CD4-positive, alpha-beta T cell treated with Interleukin-6 at 100 ng/mL for 8 hours (primary cell): ENCODE measurements at places on chromosomes 3 and 15.
A peak's percentile ranks its signal among the peaks of the same experiment; 100 is the strongest.

DNA sequence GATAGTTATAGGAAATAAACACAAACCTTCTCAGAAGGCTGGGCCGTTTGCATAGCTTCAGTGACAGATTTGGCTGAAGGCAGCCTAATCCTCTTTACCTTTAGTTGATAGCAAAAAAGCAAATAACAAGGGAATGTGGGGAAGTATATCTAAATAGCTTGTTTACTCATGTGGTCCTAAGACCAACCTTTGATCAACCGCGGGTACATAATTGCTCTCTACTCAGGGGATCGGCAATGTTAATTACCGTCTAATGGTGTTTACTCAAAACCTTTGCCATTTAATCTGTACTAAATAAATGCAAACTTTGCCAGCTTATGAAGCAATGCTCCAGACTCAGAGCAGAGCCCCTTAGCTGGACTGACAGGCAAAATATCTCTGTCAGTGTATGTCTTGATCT, 51.6 kb downstream of the EIF3J start:
- DNase-seq, result no peak

GRCh38 chr15:93771196-93772030, 459.9 kb upstream of the MCTP2 start:
- DNase-seq, result no peak

DNA sequence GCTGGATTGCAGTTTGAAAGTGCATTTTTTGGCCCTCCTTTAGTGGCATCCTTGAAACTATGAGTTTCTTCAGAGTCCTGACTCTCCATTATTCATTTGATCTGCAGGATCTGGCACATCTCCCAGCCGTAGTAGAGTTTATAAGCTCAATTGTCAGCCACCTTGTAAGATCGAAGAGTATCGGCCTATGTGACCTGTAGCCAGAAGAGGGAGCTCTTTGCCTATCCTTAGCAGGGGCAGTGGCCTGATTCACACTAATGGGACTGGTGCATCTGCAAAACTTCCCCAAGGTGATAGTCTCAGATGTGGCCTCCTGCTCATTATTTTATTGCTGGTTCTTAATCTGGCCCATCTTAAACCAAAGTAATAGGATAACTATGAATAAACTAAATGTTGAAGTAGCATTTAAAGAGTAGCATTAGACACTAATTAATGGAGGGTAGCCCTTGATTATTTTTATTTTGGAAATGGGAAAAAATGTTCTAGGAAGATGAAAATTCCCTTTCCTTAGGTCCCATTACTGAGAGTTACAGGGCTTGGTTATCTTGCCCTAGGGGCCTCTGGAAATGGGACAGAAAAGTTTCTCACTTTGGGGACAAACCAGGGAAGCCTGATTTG, 21.2 kb downstream of the GCSAM start:
- DNase-seq, result peak; percentile 80

- no peak for DNase-seq
Measured at GRCh38 chr3:113286524-113286923, 75.2 kb downstream of the BOC start.

DNA sequence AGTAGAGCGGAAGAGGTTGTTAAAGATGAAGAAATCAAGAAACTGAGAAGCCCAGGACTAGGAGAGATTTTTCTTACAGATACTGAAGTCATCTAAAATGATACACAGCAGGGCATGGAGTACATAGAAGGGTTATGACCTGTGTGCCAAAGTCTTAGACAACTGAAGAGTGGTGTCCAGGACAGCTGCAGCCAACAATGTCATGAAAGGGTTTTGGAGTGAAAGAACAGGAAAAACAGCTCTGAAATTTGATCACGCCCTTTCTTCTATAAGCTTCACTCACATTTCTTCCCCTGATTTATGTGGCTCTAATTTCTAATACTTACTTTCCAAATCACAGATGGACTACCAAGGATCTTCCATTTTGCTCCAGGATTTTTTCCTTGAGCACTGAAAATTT, 3.0 kb downstream of the CFAP20DC start:
- no peak for DNase-seq

DNA sequence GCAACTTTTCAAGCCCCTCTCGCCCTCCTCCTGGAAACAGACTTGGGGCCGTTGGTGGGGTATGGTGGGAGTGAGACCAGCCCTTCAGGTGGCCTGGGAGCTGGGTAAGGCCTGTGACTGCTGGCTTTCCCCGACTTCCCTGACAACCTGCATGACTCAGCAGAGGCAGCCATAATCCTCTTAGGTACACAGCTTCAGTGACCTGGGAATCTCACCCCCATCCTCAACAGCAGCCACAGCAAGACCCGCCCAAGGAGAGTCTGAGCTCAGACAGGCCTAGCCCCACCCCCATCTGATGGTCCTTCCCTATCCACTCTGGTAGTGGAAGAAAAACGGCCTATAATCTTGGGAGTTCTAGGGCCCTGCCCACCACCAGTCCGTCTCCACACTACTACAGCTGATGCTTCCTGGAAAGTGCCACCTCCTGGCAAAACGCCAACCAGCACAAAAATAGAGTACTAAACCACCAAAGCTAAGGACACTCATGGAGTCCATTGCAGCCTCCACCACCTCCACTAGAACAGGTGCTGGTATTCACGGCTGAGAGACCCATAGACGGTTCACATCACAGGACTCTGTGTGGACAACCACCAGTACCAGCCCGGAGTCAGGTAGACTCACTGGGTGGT, 13.1 kb upstream of the SLC27A2 start:
- no peak for DNase-seq

DNA sequence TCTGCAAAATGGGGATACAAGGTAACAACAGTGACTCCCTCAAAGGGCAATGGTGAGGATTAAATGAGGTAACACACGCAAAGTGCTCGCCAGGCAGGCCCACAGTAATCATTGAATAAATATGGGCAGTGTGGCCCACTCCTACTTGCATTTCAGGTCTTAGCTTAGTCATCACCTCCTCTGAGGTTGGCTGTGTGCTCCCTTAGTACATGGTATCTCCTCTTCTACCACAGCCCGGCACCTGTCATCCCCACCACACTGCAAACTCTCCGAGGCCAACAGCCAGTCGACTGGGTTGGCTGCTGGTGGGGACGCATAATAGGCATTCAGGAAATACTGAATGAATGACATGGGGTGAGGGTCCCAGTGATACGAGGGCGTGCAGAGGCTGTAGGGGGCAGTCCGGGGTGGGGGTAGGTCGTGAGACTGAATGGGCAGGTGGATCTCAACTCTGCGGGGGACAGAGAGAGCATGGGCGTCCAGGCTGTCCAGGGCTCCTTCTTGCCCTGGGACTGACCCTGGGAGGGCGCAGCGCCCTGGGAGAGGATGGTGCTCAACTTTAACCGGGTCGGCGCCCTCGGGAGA, 375 bp upstream of the MYZAP start:
- DNase-seq, result no peak

- DNase-seq, result no peak
Measured at GRCh38 chr3:84836961-84837360, 121.8 kb upstream of the CADM2 start.

DNA sequence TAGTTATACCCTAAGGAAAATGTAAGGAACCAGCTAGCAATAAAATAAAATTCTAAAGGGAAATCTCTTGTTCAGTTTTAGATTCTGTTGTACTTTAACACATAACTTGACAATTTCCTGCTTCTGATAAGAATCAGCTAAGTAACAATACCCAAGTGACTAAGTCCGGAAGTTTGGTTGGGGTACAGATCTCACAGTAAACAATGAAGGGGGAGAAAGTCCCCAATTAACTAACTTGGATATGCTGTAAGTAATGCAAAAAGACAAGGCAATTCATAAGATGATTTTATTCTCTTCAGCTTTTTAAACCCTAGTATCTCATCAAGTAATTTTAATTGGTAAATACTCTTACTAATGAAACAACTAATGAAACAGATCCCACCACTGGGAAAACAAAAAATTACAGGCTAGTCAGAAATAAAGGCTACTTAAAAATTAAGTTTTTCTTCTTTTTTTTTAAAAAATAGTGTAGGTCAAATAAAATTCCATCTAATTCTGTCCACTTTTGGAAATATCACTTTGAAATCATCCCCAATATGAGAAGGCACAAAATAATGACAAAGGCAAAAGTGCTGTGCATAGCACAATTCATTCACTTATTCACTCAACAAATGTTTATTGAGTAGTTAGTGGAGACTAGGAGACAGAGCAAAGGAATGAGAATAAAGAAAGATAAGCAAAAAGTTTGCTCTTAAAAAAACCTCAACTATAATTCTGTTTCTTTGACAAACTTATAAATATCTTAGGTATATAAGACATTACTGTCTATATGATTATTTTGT, 37.8 kb upstream of the IL20RB start:
- DNase-seq, result peak; percentile 71

DNA sequence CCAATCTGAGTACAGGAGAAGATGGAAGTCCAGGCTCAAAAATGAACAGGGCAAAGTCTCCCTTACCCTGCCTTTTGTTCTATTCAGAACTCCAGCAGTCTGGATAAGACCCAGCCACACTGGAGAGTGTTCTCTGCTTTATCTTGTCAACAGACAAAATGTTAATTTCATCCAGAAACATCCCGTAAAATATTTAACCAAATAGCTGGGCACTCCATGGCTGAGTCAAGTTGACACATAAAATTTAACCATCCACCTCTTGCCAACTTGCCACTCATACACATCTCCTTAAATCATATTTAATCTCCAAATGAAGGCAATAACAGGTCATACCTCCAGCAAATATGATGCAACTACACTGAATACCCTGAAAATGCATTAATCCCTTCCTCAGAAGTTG, 33.6 kb downstream of the MKRN3 start:
- no peak for DNase-seq

- DNase-seq, result no peak
Measured at GRCh38 chr3:73197187-73197586, 135.7 kb downstream of the EBLN2 start.

DNA sequence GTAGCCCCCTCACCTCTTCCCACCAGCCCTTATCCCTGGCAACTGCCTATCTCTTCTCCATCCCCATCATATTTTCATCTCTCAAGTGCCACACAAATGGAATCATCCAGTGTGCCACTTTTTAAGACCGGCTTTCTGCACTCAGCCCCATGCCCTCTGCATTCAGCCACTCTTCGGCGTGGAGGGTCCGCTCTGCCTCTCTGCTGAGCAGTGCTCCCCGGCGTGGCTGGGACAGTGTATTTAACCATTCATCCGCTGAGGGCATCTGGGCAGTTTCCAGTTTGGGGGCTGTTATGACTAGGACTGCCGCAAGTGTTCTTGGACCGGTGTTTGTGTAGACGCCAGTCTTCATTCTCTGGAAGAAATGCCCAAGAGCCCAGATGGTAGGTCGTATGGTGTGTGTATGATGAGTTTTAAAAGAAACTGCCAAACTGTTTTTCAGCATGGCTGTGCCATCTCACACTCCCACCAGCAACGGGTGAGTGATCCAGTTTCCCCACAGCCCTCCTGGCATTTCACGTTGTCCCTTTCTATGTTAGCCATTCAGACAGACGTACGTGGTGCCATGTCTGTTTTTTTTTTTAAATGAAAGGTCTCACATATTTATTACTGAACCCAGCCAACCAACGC, 20.9 kb downstream of the IQSEC1 start:
- no peak for DNase-seq

DNA sequence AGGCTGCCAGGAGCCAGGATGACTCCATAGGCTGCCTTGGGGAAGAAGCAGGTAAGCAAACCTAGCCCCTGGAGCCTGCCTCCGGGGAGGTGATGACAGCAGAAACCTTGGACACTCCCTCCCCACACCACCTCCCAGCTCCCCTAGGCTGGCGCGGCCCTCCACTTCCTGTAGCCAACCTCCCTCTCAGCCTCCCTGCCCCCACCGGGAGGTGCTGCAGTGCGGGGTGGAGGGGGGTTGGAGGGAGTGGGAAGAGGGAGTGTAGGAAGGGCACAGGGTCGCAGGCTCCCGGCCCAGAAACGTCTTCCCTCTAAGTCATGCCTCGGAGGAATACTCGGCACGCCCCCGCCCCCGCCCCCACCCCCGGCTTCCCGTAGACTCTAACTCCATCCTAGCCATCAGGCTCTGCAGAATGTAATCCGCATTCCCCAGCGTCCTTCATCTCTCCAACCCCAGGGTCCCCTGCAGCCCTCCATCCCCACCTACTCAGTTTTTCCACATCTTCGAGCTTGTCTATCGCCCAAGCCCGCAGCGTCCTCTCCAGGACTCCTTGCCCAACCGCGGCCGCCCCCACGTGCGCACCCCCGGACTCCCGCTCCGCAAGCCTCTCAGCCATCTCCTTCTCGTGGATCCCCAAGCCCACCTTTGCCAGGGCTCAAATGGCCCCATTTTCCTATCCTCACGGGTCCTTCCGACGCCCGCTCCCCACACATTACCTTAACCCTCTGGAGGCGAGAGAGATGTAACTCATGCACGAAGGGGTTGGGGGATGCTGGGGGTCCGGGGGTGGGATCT, 528 bp downstream of the LPCAT4 start:
- peak; percentile 49 for DNase-seq

- DNase-seq, result no peak
Measured at GRCh38 chr3:43330981-43331380, 44.6 kb downstream of the SNRK start.

- no peak for DNase-seq
Measured at GRCh38 chr15:37289109-37289765, 188.9 kb upstream of the MEIS2 start.

GRCh38 chr3:171994646-171995428, 44.5 kb upstream of the FNDC3B start:
- no peak for DNase-seq

DNA sequence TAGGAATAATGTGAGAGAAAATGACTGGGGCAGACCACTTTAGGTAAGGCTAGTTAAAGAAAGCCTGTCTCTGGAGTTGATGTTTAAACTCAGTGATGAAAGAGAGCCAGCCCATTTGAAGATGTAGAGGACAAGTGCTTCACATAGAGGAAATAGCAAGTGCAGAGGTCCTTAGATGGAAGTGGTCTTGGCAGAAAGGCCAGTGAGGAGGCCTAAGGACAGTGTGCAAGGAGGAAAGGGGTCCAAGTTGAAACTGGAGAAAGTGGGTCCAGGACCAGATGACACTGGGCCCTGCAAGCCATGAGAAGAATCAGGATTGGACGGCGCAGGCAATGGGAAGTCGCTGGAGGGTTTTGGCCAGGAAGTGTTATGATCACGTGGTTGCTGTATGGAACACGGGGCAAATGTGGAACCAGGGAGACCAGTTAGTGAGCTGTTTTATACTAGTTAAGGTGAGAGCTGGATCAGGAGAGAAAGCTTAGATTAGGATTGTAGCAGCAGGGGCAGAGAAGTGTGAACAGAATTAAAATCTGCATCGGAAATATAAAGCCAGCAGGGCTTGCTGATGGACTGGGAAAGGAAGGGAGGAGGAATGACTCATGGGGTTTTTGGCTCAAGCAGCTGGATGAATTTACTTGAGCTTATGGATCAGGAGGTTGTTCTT, 48.0 kb upstream of the SCAANT1 start:
- no peak for DNase-seq

DNA sequence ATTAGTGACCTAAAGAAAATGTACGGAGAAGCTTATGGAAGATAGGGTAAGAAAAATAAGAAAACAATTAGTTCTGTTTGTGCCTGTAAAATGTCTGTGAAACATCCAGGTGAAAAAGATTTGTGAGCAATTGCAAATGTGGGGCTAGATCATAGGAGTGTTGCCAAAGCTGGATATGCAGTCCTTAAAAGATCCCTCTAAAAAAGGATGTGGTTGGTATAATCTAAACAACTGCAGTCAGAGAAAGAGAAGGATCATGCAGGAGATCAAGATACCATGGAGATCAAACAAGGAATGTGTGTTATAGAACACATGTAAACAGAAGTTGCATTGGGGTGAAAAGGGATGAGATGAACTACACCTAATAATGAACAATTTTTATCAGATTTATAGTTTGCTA, 116.8 kb downstream of the ALCAM start:
- no peak for DNase-seq
